Activated CD4-positive, alpha-beta memory T cell treated with anti-CD3 and anti-CD28 coated beads, Interleukin-2, amount 10 ng/mL, durations not matched to agents 7 days and 5 days (primary cell): ENCODE measurements at places on chromosomes 2 and 18. TPM values are rescaled to one million over a fixed set of nuclear protein-coding genes. Genes with fewer than 3 reads are reported as not detected.

- DNase-seq, result no peak
These were observed 46.3 kb downstream of the C1QL2 start for GRCh38 chr2:119112230-119112629.

Gene TDRD15
- not detected for total RNA-seq

DNA sequence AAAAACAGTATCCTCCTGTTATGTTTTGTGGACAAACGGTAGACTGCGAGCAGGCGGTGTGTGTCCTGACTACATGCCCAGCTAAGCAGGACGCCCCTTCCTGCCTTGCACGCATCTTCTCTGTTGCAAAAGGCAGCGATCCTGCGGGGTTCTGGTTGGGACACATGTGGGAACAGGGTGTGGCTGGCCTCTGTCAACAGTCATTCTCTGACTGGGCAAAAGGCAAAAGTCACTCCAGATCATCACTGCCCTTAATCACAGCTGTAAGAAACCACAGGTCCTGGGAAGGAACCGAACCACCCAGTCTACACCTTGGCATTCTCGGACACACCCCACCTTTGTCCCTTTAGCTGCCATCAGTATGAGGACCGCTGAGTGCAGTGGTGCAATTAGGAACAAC, 44.3 kb upstream of the TMEM87B start:
- DNase-seq, result no peak

DNA sequence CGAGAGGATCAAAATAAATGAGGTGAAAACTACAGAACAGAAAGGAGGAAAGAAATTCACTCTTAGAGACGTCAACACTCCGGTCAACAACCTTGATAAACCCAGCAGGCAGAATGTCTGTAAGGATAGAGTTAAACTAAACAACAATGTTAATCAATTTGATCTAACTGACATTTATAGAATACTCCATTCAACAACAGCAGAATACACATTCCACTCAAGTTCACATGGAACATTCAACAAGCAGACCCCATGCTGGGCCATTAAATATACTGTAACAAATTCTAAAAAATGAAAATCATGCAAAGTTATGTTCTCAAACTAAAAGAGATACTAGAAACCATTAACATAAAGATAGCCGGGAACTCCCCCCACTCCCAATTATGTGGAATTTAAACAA, 41.8 kb downstream of the FAM210A start:
- DNase-seq, result no peak

Gene TNFRSF11A
- total RNA-seq, result 30.0 TPM

GRCh38 chr2:195695002-195695631, 38.1 kb downstream of the SLC39A10 start:
- no peak for DNase-seq

GRCh38 chr2:164992818-164993217, 37.5 kb upstream of the SLC38A11 start:
- DNase-seq, result peak; percentile 37

- DNase-seq, result peak; percentile 40
These were observed 54.1 kb upstream of the HS6ST1 start for GRCh38 chr2:128372621-128373341.

- DNase-seq, result no peak
These were observed 145.8 kb upstream of the MGAT5 start for GRCh38 chr2:134108113-134108512.

Gene SP5
- total RNA-seq, result not detected

DNA sequence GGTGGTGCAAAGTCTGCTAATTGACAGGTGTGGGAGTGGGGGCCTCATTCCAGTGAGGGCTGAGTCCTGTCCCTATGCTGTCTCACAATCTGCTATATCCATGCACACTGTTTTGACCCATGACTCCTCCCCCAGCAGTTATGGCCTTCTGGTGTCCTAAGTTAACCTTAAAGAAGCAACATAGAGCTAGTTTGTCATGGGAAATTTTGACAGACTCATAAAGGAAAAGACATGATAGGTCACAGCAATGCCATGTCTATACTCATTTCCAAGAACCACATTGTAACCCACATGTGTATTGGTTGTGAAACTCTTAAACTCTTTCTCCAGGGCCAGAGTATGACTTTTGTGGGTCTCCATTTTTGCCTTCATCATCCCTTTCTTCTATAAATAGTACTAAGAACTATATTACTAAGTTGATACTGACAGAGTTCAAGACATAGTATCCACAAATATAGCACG, 78.2 kb upstream of the SLC1A4 start:
- no peak for DNase-seq

DNA sequence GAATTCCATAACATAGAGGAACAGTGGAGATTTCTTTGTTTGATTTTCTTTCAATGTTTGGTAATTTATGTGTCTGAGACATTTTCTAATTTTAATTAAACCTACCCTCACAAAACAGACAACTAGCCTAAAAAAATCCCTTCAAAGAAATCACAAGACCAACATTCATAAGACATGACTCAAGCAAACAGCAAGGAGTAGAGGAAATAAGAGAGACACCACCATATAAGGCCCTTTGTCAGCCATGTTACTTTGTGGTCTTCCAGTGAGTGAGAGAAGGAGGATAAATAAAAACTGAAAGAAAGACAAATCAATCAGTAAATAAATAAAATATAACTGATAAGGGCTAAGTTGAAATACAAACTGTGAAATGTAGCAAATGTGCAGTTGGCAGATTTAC, 830.8 kb upstream of the SLC39A10 start:
- DNase-seq, result no peak

GRCh38 chr2:133888621-133889219, 320.5 kb upstream of the NCKAP5 start:
- no peak for DNase-seq

- DNase-seq, result no peak
These were observed 130.7 kb downstream of the SOCS6 start for GRCh38 chr18:70419526-70419925.

GRCh38 chr2:18503376-18504228, 56.9 kb downstream of the RDH14 start:
- no peak for DNase-seq

Gene L3MBTL4
- total RNA-seq, result not detected

DNA sequence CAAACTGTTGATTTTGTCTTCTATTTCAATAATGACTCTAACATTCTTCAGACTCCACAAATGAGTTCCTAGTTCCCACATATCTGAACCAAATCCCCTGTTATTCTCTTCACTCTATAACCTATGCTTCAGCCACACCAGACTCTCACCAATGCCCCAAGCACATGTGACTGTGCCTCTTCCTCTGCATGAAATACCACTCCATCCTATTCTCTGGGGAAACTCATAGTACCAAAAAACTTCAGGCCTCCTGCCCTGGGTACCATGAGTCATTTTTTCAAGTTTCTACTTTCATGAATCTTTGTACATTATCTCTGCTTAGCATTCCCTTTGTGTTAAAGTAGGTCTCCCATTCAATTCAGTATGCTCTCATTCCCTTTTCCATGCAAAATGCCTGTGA, 353.2 kb downstream of the ZEB2 start:
- no peak for DNase-seq

DNA sequence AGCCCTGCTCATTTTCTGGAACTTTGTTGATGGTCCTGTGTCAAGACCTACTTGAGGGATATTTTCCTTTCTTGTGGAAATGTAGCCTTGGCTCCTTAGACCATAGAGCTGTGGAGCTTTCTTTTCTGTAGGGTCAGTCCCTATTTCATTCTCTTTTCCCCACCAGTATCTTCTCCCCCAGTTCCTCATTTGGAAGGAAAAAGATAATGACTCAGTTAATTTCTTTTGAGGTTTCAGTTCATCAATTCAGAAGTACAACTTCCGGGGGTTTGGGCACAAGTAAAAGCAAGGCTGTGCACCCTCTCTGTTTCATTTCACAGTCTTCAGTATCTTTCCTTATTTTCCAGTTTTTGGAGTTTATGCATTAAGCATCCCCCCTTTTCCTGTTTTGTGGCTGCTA, 70.7 kb downstream of the CDC42EP3 start:
- no peak for DNase-seq

DNA sequence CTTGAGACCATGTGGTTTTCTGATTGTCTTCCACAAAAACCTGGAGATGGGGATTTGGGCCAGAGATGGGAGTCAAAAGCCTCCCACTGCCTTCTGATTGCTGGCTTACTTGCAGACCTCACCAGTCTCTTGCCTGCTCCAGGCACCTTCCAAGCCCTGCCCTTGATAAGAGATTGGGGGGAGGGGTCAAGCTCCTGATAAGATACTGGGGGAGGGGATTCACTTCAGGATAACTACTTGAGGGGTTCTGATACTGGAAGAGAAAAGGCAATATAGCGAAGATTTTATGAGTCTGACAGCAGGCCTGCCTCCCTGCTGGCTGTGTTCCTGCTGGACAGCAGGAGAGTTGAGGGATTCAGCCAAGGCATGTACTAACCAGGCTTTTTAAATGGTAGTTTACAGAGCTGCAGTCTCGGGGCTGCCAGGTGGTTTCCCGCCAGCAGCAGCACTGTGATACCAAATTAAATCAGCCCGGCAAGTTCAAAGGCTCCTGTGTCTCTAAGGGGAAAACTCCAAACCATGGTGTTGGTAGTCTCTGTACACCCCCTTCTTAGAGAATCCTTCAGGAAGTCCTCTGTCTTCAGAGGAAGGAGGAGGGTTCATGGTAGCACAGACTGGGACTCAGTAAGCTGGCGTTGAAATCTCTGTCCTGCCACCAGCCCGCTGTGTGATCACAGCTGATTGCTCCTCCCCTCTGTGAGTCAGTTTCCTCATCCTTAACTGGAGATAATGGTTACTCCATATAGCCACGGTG, 58.3 kb downstream of the FBXO36 start:
- peak; percentile 38 for DNase-seq

Gene BMP10
- not detected for total RNA-seq

- no peak for DNase-seq
These were observed 144.4 kb upstream of the FBXO11 start for GRCh38 chr2:48050711-48051110.

- DNase-seq, result peak; percentile 81
These were observed 57.4 kb upstream of the EPAS1 start for GRCh38 chr2:46239847-46240181.

- no peak for DNase-seq
These were observed 110.9 kb downstream of the MIB1 start for GRCh38 chr18:21851327-21851961.

GRCh38 chr2:121877366-121877765, 121.9 kb downstream of the TSN start:
- no peak for DNase-seq

GRCh38 chr2:156907806-156908205, 349.7 kb upstream of the GALNT5 start:
- DNase-seq, result no peak

DNA sequence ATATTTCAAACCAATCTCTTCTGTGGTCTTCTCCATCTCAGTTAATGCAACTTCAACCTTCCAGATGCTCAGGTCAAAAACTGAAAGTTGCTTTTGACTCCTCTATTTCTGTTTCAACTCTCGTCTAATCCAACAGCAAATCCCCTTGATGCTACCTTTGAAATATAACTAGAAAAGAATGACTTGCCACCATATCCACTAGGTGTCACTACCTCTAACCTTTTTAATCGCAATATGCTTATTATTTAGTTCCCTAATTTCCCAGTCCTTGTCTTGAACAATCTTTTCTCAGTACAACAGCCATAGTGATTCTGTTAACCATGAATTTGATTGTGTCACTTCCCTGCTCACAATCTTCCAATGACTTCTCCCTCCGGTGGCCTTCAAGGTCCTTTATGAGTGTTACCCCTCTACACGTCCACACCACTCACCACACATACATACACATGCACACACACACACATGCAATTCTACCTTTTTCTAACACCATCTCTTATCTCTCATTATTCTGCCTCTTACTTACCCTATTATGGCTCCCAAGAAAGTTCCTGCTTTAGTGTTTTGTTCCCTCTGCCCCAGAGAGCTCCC, 245.5 kb upstream of the KCNJ3 start:
- no peak for DNase-seq

- no peak for DNase-seq
These were observed 27.3 kb upstream of the NFU1 start for GRCh38 chr2:69464575-69464974.
